NCI-H1930 (cell line): ENCODE measurements at places on chromosomes 6 and 20.

DNA sequence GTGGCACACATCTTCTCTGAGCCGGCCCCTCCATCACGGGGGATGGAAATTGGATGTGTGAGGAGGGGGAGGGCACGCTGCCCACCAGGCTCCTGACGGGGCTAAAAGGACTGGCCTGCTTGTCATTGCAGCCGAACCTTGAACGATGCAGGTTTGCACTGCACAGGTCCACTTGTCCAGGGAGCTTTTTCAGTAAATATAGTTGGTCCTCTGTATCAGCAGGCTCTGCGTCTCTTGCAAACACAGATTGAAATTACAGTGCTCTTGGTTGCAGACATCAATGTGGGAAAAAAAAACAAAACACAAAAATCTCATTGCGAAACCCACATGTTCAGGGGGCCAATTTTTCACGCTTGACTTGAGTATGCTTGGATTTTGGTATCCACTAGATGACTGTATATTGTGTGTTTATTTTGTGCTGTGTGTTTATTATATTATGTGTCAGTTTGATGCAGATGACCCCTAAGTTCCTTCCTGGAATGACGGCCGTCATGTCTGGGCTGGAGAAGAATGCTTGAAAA lies 29.2 kb downstream of the ERMARD start:
- DNase-seq: no peak

- DNase-seq: no peak
Observed at GRCh38 chr20:38207621-38208020, 42.6 kb upstream of the TGM2 start.

DNA sequence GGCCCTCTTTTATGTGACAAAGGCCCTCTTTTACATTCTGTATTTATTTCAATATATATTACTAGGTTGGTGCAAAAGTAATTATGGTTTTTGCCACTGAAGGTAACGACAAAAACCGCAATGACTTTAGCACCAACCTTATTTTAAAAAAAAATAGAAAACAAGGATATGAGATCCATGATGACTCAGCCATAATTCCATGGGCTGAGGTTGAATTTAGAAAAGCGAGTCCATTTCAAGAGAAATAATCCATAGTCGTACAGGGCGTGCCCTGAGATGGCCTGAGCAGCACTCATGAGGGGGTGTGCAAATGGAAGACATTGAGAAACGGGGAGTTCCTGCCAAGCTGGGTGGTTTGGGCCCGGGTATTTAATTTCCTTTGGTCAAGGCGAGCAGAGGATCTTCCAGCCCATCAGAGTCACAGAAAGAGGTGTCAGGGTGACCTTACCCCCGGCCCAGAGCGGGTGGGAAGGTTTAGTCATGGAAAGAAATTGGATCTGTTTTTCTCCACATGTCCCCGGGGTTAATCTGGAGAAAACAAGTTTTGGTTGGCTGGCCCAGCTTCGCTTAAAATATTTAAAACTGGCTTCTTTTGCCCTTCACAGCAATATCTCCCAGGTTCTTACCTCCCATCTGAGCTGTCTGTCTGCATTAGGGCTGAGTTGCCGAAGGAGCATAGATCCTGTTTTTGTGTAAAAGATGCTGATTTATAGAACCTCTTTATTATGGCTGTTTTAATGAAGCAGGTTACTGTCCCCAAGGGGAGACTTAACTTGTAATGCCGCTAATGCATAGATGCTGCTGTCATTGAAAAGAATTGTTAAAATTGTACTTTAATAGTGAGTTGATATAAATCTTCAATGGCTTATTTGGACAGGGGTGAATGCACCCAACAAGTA lies 255.6 kb downstream of the PREX1 start:
- DNase-seq: no peak

- DNase-seq: no peak
Observed at GRCh38 chr6:95802978-95803377, 212.8 kb upstream of the FUT9 start.

- no peak for DNase-seq
Observed at GRCh38 chr6:148769304-148769968, 22.6 kb downstream of the UST start.

GRCh38 chr6:166758136-166758704 lies 131.2 kb upstream of the RPS6KA2 start:
- no peak for DNase-seq

- no peak for DNase-seq
Observed at GRCh38 chr6:53041356-53041755, 23.8 kb upstream of the FBXO9 start.

- DNase-seq: no peak
Observed at GRCh38 chr6:30612213-30612612, 4.8 kb downstream of the PPP1R10 start.

GRCh38 chr20:36273414-36274180 lies 32.5 kb upstream of the DLGAP4 start:
- DNase-seq: no peak

GRCh38 chr6:16717275-16717942 lies 43.9 kb downstream of the ATXN1 start:
- no peak for DNase-seq

DNA sequence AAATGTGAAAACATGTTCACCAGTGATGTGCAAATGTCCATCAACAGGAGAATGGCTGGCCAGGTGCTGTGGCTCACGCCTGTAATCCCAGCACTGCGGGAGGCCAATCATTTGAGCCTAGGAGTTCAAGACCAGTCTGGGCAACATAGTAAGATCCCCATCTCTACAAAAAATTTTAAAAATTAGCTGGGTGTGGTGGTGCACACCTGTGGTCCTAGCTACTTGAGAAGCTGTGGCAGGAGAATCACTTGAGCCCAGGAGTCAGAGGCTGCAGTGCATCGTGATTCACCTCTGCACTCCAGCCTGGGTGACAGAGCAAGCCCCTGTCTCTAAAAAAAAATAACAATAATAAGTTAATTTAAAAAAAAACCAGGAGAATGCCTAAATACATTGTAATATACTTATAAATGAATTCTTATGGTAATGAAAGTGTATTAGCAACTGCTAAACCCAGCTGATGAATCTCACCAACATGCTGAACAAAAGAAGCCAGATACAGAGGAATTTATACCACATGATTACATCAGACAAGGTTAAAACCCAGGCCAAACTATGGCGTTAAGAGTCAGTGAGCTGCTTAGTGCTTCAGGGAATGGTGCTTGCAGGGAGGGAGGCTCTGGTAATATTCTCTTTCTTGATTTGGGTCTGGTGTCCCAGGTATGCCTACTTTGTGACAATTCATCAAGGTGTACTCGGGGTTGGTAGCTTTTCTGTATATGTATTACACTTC lies 36.4 kb downstream of the RPP40 start:
- no peak for DNase-seq

- DNase-seq: no peak
Observed at GRCh38 chr20:38143646-38144554, 21.2 kb downstream of the TGM2 start.
